BJ (cell line): ENCODE measurements at places on chromosomes 4 and X.
A peak's percentile ranks its signal among the peaks of the same experiment; 100 is the strongest.

DNA sequence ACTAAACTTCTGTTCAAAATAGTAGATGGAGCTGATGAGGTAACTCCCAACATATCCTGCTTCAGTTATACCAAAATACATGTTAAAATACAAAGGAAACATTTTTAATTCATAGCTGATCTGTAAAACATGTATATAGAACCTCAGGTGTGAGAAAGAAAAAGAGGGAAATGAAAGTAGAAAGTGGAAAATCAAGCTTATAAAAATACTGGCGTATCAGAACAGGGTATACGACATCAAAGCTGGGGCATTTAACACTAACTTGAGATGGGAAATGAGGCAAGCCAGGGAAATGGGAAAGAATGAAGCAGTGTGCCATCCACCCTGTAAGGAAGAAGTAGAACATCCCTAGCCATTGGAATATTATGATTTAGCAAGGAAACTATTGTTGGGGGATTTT is 767.5 kb downstream of the DMD start:
- no peak for DNase-seq

GRCh38 chrX:107710617-107711391 is 64.8 kb downstream of the TSC22D3 start:
- peak; percentile 86 for DNase-seq

GRCh38 chr4:43360296-43360695 is 467.8 kb downstream of the GRXCR1 start:
- no peak for DNase-seq

DNA sequence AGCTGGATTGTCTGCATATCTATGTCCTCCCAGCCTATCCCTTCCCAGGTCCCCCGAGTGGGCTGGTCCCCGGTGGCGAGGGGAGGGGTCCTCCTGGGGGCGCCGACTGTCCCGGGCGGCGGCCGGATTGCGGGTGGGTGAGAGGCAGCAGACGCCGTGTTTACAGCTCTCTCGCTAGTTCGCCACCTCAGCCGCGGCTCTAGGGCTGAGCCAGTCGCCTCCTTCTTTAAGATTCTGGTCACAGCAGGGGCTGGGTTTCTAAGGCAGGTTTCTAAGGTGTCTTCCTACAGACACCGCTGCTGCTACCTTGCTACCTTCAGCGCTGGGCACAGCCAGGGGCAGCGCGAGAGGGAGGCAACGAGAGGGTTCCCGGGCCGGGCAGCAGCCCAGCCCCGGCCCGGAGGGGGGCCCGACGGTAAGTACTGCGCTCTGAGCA is 57.2 kb downstream of the FRMPD3 start:
- DNase-seq = no peak
